ENCODE measurements at places on chromosomes 12 and 14.

- DNase-seq = no peak
Measured at GRCh38 chr12:113292091-113292490, 42.8 kb downstream of the SLC8B1 start.

DNA sequence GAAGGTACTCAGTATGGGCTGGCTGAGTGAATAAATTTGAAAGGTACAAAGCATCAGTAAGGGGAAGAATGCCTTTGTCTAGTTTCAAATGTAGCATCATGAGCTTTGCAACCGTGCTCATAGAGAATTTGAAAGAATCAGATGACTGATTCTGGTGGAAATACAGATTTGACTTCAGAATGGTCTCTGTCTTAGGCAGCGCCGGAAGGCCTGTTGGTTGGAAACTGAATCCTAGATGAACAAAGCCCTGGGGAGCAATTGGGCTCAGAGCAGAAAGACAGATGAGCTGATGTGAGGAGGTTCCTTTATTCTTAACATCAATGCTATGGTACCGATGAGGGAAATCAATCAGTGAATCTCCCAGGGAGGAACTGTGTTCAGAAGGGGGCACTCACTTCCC is 137.3 kb downstream of the SNAPC1 start:
- DNase-seq = peak; percentile 39

DNA sequence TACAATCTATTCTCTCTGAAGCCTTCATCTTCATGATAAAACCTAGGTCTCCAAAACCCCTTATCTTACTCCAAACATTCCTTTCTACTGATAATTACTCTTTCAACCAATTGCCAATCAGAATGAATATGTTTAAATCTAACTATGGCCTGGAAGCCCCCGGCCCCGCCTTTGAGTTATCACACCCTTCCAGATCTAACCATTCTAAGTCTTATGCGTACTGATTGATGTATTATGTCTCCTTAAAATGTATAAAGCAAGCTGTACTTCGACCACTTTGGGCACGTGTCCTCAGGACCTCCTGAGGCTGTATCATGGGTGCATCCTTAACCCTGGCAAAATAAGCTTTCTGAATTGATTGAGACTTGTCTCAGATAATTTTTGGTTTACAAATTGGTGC is 14.4 kb downstream of the PABPN1 start:
- no peak for DNase-seq

GRCh38 chr12:52147367-52147963 is 44.3 kb downstream of the KRT80 start:
- peak; percentile 62 for DNase-seq

DNA sequence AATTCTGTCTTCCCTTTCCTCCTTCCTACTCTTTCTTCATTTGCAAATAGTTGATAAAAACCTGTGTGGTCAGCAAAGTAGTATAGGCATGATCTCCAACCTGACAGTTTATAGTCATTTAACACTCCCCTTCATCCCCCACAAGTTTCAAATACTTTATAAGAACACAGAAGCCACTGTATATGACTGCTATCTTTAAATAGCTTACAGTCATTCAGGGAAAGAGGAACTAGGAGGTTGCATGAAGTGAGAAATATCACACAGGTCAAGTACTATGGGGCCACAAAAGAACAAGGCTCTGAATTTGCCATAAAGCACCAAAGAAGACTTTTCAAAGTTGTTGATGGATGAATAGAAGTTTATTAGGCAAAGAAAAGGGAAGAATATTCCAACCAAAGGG is 431.3 kb downstream of the NPAS3 start:
- no peak for DNase-seq

- DNase-seq = no peak
Measured at GRCh38 chr12:76871082-76871481, 7.7 kb downstream of the CSRP2 start.

GRCh38 chr12:59859171-59859510 is 263.3 kb downstream of the SLC16A7 start:
- no peak for DNase-seq

GRCh38 chr12:47636908-47637780 is 68.7 kb downstream of the RPAP3 start:
- peak; percentile 87 for DNase-seq

DNA sequence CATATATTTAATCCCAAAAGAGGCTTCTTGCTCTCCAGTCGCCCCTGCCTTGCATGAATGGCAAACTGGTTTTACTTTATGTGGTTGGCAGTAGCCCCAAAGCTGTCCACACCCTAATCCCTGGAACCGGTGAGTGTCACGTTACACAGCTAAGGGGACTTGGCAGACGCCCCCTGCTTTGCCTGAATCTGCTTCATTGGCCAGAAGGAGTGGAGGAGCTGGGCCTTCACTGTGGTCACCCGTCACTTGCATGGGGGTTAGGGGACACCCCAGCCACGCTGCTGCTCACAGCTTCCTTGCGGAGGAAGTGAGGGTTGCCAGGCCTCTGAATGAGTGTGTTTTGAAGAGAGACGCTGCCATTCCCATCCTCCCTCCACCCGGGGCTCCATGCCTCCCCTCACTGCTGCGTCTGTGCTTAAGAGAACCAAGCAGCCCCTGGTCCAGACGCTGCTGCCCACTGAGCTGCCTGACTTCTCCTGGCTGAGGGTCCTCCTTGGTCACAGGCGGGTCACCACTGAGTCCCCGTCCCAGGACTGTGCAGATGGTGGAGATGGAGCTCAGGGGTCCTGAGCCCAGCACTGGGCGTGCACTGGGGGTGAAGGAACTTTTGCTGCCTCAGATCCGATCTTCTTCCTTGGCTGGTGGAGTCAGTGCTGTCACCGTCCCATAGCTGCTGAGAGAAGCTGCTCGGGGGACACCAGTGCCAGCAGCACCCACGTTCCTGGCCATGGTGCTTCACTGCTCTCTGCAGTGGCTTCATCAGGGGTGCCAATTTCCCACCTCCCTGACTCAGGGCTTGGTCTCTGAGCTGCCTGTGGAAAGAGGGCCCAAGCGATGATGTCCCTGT is 39.8 kb downstream of the GALNT9 start:
- DNase-seq = no peak

DNA sequence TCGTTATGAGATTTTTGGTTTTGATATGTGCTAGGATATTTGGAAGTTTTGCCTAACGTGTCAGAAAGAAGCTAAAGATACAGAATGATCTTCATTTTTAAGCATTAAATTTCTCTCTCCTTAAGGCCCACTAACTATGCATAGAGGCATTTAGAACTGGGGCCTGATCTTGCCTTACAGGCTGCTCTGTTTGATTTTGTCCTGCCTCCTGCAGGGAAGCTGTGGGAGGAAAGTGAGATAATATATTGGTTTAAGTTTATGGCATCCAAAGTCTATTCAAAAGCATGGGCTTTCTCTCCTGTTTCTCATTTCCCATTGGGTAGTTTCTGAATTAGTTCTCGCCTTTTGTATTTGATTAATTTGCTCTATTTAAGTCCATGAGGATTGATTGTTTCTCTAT is 250.3 kb upstream of the FBXO33 start:
- DNase-seq = peak; percentile 81

GRCh38 chr14:36281309-36281708 is 39.1 kb downstream of the MBIP start:
- peak; percentile 37 for DNase-seq

DNA sequence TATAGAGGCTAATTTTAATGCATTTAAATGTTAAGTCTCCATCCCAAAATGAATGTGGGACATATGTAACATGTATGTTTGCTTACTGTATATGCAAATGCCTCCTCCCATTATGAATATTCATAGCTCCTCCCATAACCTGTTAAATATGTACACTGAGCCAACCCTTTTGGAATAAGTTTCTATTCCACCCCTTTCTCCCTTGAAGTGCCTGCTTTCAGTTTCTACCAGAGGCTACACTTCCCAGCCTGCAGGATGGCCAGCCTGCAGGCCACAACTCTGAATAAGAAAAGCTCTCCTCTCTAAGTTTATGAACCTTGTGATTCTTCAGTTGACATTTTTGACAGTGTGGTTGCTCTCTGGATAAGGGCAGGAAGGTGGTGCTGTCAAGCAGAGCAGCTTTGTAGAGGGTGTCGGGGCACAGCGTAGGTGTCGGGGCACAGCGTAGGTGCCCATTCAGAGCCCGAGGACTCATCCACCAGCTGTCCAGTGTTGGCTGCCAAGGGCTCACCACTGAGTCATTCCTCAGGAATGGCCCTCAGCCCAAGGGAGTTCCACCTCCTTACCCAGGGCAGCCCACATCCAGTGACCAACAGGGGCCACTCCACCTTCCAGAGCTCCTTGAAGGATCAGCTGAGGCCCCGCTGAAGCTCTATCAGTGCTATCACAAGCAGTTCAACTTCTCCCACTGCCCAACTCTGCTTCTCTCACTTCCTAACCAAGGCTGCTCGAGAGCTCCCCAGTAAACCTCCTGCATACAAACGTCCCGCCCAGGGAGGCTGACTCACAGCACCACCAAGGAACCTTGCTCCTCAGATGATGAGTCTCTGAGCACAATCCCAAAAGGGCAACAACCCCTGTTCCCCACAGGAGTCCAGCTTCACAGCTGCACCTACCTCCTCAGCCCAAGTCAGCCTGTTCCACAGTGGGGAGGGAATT is 31.4 kb downstream of the VWF start:
- no peak for DNase-seq

DNA sequence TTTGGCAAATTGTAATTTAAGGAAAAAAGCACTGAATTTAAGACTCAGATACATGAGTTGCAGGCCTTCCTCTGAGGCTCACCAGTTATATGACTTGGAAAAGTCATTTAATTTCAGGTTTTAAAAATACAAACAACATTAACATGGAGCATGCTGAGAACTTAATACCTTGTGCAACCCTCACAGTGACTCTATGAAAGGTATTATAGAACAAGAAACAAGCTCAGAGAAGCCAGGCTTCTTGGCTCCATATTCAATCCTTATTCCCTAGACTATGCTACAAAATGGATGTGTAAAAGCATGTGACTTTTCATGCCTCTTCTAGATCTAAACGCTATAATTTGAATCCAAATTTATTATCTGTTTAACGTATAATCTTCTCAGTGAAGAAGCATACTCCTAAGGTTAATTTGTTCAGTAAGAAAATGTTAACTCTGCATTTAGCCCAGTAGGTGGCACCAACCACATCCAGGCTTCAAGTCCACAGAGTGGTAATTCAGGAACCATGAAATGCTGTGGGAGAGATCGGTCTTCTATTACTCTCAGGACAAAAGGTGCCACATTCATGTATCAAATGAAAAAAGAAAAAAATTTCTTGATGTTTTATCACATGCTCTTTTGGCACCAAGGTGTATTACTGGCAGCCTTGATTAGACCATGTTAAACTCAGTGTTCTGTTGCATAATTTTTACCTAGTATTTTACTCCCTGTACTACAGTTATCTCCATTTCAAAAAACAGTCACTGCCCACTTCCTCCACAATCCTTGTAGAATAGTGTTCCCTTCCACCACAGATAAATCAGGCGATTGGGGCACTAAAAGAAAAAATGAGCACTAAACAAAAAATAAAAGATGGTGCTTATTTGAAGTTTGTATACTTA is 9.3 kb downstream of the CCDC196 start:
- peak; percentile 59 for DNase-seq

DNA sequence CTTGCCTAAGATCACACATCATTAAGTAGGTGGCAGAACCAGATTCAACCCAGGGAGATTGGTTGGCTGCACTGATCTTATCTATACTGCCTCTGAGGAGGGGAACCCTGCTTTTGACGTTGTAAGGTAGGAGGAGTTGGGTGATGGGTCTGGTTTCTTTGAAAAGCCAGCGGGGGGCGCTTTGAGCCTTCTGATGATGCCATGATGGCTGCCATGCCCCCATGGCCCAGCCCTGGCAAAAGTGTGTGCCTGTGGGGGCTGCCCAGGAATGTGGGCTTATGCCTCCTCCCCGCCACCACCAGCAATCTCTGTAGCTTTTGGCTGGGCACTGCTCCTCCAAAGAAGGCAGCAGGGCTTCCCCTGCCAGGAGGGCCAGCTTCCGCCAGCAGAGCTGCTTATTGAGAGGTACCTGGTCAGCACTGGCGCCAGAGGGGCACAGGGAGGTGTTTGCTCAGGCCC is 224.3 kb downstream of the SLC41A2 start:
- DNase-seq = peak; percentile 40

GRCh38 chr14:66036547-66036946 is 449.6 kb upstream of the CCDC196 start:
- no peak for DNase-seq

DNA sequence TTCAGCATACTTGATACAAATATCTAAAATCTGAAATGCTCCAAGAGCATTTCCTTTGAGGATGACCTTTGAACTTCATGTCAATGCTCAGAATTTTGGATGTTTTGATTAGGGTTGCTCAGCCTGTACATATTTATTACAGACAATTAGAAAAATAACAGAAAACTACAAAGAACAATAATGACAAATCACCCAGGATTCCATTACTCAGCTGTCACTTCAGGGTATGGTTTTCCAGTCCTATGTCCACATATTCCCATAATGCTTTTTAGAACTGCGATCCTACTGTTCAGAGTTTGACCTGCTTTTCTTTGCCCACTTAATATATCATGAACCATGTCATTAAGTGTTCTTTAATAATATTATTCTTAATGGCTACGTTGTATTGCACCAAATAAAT is 11.4 kb downstream of the DLGAP5 start:
- DNase-seq = no peak

DNA sequence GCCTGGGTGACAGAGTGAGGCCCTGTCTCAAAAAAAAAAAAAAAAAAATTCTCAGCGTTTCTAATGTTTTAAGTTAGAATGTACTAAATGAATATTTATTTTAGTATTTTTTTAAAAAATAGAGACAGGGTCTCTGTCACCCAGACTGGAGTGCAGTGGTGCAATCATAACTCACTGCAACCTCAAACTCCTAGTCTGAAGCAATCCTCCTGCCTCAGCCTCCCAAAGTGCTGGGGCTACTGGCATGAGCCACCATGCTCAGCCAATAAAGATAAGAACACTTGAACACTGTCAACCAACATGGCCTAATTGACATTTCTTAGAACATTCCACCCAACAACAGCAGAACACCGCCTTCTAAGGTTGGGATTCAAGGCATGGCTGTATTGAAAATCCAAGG is 5.1 kb upstream of the DYNC1H1 start:
- no peak for DNase-seq

DNA sequence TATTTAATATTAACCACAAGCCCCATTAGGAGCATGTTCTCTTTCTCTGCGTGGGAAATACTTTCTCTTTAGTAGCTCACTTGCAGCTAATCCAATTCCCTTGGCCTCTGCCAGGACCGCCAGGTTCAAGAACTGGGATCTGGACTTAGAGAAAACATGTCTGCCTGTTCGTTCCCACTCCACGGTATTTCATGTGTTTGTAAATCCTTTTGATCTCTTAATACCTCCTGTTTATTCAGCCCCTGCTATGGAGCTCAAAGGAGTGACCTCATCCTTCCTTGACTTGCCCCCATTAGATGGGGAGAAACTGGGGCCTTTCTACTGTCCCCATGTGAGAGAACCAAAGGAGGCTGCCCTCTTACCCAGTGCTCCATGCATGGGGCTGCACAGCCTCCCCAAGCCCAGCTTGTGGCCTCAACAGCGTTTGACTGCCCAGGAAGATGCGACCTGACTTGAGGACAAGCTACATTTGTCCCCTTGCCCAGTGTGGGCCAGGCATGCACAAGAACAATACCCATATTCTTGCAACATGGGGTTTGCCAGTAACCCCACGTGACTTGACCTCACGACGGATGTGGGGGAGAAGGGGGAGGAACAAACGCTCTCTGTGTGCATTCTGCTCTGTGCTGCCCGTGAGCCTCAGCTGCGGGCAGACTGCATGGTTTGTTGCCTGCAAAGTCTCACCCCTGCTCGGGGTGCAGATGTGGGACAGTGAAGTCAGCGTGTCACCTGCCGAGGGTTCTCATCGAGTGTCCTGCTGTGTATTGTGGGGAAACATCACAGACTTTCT is 30.3 kb downstream of the CD9 start:
- DNase-seq = peak; percentile 10

Data from NCI-H69 (cell line).